ENCODE measurements at places on chromosomes 6 and 20.

- no peak for DNase-seq
Measured at GRCh38 chr6:44009425-44010321, 117.6 kb downstream of the MRPL14 start.

- DNase-seq: no peak
Measured at GRCh38 chr20:59182401-59183044, 18.9 kb downstream of the ZNF831 start.

- DNase-seq: no peak
Measured at GRCh38 chr6:19362396-19362795, 474.8 kb upstream of the ID4 start.

- no peak for DNase-seq
Measured at GRCh38 chr6:111122458-111123286, 35.4 kb downstream of the SLC16A10 start.

GRCh38 chr6:160077526-160077925, 44.1 kb upstream of the SLC22A1 start:
- no peak for DNase-seq

- DNase-seq: no peak
Measured at GRCh38 chr20:36408219-36408618, 102.1 kb downstream of the DLGAP4 start.

- DNase-seq: no peak
Measured at GRCh38 chr6:117384659-117385058, 41.1 kb downstream of the ROS1 start.
